ENCODE measurements at places on chromosomes 6 and 20. TPM values are rescaled to one million over a fixed set of nuclear protein-coding genes. Genes with fewer than 3 reads are reported as not detected.

PRDM13 gene
- total RNA-seq = not detected

PTCRA gene
- not detected for total RNA-seq

GSTA3 gene
- total RNA-seq = not detected

METTL24 gene
- not detected for total RNA-seq

L3MBTL1 gene
- total RNA-seq = 7.4 TPM

PRPH2 gene
- 2.6 TPM for total RNA-seq

TMEM244 gene
- not detected for total RNA-seq

IL20RA gene
- total RNA-seq = 0.43 TPM

TP53TG5 gene
- total RNA-seq = not detected

C20orf141 gene
- 0.32 TPM for total RNA-seq

OPN5 gene
- not detected for total RNA-seq

LST1 gene
- not detected for total RNA-seq

HELZ2 gene
- 29.0 TPM for total RNA-seq

TBPL1 gene
- 6.4 TPM for total RNA-seq

RWDD2A gene
- total RNA-seq = 4.2 TPM

SLC44A4 gene
- total RNA-seq = not detected

YIPF3 gene
- total RNA-seq = 92.8 TPM

UBD gene
- total RNA-seq = not detected

C20orf204 gene
- 0.97 TPM for total RNA-seq

RBM24 gene
- 32.4 TPM for total RNA-seq

CST2 gene
- total RNA-seq = not detected

BPIFB1 gene
- total RNA-seq = not detected

SLC32A1 gene
- not detected for total RNA-seq

RTN4IP1 gene
- total RNA-seq = 8.2 TPM

MAP3K7 gene
- 36.1 TPM for total RNA-seq

ZNF343 gene
- 10.4 TPM for total RNA-seq

OXT gene
- total RNA-seq = not detected

POPDC3 gene
- 19.4 TPM for total RNA-seq

OVOL2 gene
- not detected for total RNA-seq

CTCFL gene
- not detected for total RNA-seq

MYO6 gene
- total RNA-seq = 15.1 TPM

GPR6 gene
- not detected for total RNA-seq

HLA-DQB2 gene
- not detected for total RNA-seq

CST4 gene
- total RNA-seq = 0.32 TPM

GLP1R gene
- not detected for total RNA-seq

LTB gene
- total RNA-seq = not detected

ARMH2 gene
- total RNA-seq = not detected

KLHDC3 gene
- total RNA-seq = 92.1 TPM

LZTS3 gene
- 13.8 TPM for total RNA-seq

PPDPF gene
- total RNA-seq = 78.0 TPM

C4A gene
- 6.0 TPM for total RNA-seq

POM121L2 gene
- total RNA-seq = not detected

STMND1 gene
- total RNA-seq = not detected

TPD52L1 gene
- total RNA-seq = 9.7 TPM

NKAIN4 gene
- not detected for total RNA-seq

Measured in fibroblast of villous mesenchyme (primary cell).